ENCODE measurements at places on chromosomes 6 and 20. TPM values are rescaled to one million over a fixed set of nuclear protein-coding genes. Genes with fewer than 3 reads are reported as not detected.

DNA sequence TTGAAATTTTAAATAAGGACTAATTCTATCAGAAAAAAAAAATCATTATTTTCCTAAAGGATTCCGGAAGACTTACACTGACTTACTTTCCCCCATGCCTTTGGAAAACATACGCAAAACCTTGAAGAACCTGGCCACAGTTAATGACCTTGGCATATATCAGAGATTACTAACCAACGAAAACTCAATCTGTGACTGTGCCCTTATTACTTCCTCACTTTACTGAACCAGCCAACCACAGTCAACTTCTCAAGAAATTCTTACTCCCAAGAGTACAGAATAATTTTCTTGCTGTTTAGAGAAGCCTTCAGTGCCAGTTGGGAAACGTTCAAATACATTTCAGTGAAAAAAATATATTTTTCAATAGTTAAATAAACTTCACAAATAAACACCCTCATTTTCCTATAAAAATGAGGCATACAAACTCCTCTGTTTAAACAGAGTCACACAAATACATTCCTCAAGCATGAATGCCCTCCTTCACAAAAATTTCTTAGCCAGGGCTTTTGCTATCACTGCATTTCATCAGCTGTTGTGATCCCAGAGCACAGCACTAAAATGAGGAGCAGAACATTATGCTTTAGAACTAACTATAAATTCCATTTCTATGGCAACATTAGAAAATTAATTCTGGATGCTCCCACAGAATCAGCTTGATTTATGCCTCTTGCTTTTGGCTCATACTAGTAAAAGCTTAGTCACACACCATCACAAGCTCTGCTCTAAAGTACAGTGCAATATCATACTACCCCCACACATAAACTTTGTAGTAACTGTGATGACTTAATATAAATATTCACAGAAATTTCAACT is 117.6 kb downstream of the DST start:
- no peak for DNase-seq

- no peak for DNase-seq
These were observed 76.4 kb upstream of the FLRT3 start for GRCh38 chr20:14413835-14414234.

- no peak for DNase-seq
These were observed 227.9 kb upstream of the IRAK1BP1 start for GRCh38 chr6:78639111-78640110.

DNA sequence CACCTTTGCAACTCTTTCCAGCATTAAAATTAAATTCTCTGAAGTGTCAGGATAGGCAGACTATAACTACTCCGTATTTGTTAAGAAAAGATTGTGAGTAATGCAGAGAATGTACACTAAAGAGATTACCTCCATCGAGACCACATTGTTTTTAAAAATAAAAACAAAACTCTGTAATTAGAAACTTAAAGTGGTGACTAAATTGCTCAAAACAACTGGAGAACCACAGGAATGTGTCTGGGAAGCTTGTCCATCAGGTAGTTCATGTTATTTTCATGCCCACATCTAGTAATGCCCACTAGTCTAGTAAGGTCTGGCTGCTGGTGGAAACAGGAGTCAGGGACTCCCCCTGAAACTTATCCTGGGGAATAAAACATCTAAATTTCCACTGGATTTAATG is 103.0 kb upstream of the FOXQ1 start:
- DNase-seq = no peak

- DNase-seq = no peak
These were observed 436.6 kb downstream of the PRKN start for GRCh38 chr6:162290846-162291465.

DNA sequence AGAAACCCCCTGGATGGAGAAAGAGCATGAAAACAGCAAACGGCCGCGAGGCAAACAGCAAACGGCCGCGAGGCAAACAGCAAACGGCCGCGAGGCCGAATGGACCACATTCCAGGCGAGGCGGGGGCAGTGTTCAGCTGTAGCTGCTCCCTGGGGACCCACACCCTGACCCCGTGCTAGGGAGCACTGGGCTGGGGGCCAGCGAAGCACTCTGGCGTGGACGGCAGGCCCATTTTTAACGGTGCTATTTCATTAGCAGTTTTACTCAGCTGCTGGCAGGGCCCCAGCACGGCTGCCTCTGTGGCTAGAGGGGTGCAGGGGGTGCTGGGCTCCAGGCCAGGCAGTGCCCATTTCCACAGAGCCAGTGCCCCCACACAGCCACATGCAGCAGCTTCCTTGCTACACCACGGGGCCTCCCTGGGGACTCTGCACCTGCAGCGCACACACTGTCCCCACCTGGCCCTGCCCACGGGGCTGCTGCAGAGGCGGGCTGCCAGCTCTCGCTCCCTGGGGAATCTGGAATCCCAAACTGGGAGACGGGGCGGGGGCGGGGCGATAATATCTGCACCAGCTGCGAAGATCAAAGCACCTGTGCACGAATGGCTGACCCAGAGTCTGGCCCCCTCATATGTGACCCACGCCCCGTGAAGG is 35.6 kb upstream of the SLCO4A1 start:
- DNase-seq = no peak

DNA sequence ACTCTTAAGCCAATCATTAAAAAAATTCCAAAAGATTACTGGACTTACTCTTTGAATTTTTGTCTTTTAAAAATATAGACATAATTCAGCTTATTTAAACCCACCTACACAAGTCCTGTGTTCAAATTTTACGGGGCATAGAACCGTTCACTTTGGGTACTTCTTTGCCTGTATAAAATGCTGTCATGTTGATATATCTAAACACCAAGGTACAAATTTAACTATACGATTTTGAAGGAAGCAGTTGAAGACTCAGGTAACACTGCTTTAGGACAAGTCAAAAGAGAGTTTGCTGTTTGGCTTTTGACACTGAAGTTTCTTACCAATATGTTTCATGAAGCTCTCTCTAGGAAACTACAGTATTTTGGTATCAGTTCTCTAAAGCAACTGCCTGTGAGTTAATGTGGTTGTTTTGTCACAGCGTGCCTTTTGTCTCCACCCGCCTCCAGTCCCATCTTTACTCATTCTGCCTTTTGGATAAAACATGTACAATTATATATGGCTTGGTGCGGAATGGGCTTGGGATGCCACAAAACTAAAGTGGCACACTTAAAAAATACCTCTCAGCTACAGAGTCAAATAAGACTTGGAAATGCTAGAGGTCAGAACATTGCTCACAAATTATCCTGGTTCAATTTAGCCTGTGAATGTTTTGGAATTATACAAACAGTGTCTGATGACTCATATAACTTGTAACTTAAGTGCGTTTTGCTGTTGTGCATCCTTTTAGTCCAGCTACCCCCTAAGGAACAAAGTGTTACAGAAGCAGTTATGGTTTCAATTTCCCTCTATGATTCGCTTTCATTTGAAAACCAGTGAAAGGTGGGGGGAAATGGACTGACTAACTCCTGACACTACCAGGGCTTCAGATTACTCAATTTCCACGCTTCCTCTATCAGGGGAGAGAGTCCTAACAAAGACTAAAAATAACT is 38.7 kb downstream of the RGS17 start:
- DNase-seq = no peak

Gene DHX16
- 48.8 TPM for total RNA-seq

Gene TRIM40
- not detected for total RNA-seq

Gene BACH2
- total RNA-seq = 13.4 TPM

Gene DDAH2
- total RNA-seq = 10.6 TPM

Gene TLDC2
- not detected for total RNA-seq

Gene RGL2
- 39.8 TPM for total RNA-seq
